ENCODE measurements at places on chromosomes 1 and 21.

GRCh38 chr1:206506405-206507283 lies 687 bp upstream of the RASSF5 start:
- no peak for DNase-seq

DNA sequence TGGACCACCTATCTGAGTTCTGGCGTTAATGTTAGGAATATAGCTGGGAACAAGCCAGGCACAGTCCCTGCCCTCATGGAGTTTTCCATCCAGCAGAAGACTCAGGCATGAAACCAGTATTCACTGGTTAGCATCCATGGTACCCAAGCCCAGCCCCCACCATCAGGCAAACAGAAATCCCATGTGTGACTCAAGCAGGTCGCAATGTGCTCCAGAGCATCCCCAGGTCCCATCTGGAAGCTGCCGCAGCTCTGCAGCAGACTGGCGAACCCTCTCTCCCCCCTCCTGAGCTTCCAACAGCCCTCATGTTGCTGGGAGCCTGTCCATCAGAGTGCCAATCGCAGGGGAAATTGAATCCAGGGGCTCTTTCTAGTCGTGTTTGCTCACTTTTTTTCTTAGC lies 174.2 kb downstream of the RRAGC start:
- no peak for DNase-seq

DNA sequence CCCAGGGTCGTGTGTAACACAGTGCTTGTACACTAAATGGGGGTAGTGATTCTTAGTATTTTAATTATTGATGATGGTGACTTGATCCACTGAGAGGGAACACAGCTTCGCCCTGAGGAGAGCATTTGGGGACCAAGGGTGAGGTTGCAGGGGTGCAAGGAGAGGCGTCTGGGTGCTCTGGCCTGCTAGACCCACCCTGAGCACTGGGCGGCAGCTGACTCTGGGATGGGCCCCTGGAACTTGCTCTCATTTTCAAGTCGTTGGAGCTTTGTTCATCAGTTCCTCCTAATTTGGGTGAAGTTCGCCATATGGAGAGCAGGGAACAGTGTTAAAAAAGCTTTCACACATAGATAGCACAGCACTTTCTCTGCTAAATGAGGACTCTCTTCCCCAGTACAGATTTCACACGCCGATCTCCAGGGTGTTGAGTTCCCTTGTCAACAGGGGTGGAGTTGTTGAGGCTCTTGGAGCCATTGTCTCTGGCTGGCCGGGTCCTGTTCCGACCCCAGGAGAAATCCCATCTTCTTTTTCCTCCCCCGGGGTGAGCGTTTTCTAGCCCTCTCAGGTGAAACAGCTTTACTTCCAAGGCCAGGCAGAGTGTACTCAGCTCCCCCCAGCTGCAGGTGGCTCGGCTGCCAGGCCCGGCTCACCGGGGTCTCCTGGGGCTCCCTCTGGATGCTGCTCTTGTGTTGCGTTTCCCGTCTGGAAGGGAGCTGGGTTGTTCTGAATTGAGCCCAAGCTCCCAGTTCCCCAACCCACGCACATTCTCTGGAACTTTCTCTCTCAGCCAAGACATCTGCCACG lies 367.4 kb downstream of the RPS6KC1 start:
- DNase-seq: no peak

DNA sequence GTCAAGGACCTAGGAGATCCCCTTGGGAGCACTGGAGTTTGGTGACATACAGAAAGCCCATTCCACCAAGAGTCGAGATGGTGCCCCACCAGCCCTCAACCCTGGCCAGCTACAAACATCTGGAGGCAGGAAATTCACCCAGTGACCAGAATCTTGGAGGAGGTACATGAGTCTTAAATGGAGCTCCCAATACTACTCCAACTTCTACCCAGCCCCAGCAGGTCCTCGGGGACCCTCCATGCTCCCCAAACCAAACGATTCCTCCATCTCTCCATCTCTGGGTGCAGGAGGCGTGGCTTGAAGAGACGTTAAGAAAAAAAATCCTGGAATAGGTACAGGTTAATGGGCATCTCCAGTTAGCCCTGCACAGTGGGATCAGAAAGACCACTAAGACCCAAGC lies 5.5 kb upstream of the RASSF5 start:
- DNase-seq: no peak

DNA sequence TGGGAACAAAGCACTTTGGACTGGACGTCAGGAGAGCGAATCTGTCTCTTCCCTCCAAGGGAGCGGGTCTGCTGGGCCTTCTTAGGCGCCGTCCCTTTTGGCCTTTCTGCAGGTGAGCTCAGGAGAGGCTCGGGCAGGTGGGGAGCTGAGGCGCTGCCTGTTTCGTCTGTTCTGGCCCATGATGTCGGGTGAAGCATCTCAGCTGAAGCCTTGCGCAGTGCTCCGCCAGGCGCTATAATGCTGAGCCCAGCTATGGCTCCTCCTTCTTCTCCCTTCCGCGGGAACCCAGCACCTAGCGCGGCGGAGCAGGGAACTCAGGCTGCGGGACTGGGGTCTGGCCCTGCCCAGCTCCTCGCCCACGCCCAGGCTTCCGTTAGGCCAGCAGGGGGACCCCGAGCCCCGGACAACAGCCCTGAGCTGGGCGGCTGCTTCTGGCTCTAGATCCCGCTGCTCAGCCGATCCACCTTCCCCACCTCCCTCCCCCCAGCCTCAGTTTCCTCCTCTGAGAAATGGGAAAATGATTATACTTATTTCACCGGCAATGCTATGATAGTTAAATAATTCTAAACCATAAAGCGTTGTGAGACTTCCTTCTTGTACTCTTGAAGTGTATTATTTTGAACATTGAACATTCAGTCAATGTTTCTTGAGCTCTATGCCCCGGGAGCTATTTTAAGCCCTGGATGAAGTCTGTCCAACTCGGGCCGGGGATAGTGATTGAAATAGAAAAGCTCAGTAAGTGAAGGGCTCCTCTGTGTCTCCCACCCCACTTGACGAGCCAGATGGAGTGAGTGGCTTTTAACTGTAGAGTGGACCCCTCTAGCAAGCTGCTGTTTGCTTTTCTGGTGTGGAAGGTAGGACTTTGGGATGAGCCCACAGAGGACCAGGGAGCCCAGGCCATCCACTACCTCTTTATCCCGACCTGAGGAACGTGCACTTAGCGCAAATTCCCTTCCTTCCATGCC lies 9.6 kb upstream of the ADORA1 start:
- peak; percentile 65 for DNase-seq

- DNase-seq: no peak
Observed at GRCh38 chr1:39076127-39076798, 50.1 kb downstream of the NDUFS5 start.

- DNase-seq: no peak
Observed at GRCh38 chr1:234214129-234214910, 158.9 kb upstream of the COA6 start.

GRCh38 chr1:238499021-238499420 lies 608.3 kb upstream of the ZP4 start:
- peak; percentile 85 for DNase-seq

- DNase-seq: no peak
Observed at GRCh38 chr1:201772178-201772577, 56.8 kb upstream of the IPO9 start.

DNA sequence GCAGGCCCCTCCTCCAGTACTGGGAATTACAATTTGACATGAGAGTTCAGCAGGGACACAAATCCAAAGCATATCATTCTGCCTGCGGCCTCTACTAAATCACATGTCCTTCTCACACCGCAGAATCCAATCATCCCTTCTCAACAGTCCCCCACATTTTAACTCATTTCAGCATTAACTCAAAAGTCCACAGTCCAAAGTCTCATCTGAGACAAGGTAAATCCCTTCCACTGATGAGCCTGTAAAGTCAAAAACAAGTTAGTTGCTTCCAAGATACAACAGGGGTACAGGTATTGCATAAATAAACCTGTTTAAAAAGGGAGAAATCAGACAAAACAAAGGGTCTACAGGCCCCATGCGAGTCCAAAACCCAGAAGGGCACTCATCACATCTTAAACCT lies 64.0 kb downstream of the EBNA1BP2 start:
- no peak for DNase-seq

GRCh38 chr1:39115271-39116110 lies 89.0 kb upstream of the MACF1 start:
- peak; percentile 51 for DNase-seq

DNA sequence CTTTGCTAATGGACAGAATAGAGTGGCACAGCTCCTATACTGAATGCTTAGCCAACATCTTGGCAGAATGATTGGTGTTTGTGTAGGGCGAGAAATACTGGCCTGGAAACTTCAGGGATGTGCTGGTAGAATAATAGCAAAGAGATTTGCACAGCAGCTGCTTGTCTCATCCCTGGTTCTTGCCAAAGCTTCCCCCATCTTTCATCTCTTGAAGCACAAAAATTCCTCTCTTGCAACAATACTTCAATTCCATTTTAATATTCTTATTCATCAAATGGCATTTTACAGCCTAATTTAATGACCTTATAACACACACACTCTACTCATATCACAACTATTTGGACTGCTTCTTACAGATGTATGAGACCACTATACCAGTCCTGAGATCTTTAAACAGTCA lies 37.7 kb downstream of the LHX8 start:
- DNase-seq: no peak

Data from OCI-M1 (cell line).